Dorsolateral prefrontal cortex (tissue), 122 donors: ENCODE measurements at places on chromosomes 3 and 15. TPM values are rescaled to one million over a fixed set of nuclear protein-coding genes. Genes with fewer than 3 reads are reported as not detected.

The CHRM5 gene
- 2.1 TPM for total RNA-seq

The CCDC50 gene
- 29.7 TPM for total RNA-seq

The ARHGEF26 gene
- total RNA-seq: 16.9 TPM

The SLC6A1 gene
- 191 TPM for total RNA-seq

The CEP70 gene
- 44.6 TPM for total RNA-seq

The PRR20G gene
- total RNA-seq: not detected

The CHRNB4 gene
- total RNA-seq: 0.19 TPM

The PLA2G4F gene
- not detected for total RNA-seq

The PARP3 gene
- total RNA-seq: 23.6 TPM

The LTK gene
- total RNA-seq: 1.8 TPM

The ADAMTS17 gene
- 17.9 TPM for total RNA-seq

The GREM1 gene
- total RNA-seq: 10.3 TPM

The TMEM44 gene
- 30.3 TPM for total RNA-seq

The CLDN18 gene
- total RNA-seq: not detected

The TRANK1 gene
- 41.9 TPM for total RNA-seq

The GOLGA6L4 gene
- 4.1 TPM for total RNA-seq

The LMAN1L gene
- total RNA-seq: 2.8 TPM

The WWTR1 gene
- total RNA-seq: 21.9 TPM

The GALNT15 gene
- 47.0 TPM for total RNA-seq

The TM6SF1 gene
- total RNA-seq: 19.3 TPM

The GOLGA6L1 gene
- not detected for total RNA-seq

The HIGD1A gene
- total RNA-seq: 157 TPM

The GOLGA6D gene
- not detected for total RNA-seq

The DLEC1 gene
- total RNA-seq: 7.1 TPM

The PXYLP1 gene
- 42.7 TPM for total RNA-seq

The GPR87 gene
- total RNA-seq: not detected

The FAM81A gene
- total RNA-seq: 96.9 TPM

The ISL2 gene
- 0.65 TPM for total RNA-seq

The ITPKA gene
- 33.1 TPM for total RNA-seq

The ZPLD1 gene
- total RNA-seq: not detected

The ACP3 gene
- 3.6 TPM for total RNA-seq

The NMD3 gene
- 43.7 TPM for total RNA-seq

The SNAP23 gene
- 20.3 TPM for total RNA-seq

The GJD2 gene
- total RNA-seq: 4.7 TPM

The GRAMD2A gene
- 5.7 TPM for total RNA-seq

The ENTPD3 gene
- 15.3 TPM for total RNA-seq

The ARNT2 gene
- 252 TPM for total RNA-seq

The NANOGP8 gene
- 3.5 TPM for total RNA-seq

The GOLGA8T gene
- not detected for total RNA-seq

The ATP13A5 gene
- total RNA-seq: 1.6 TPM

The SEMA6D gene
- total RNA-seq: 63.1 TPM

The MOBP gene
- 696 TPM for total RNA-seq

The RAB27A gene
- 11.5 TPM for total RNA-seq

The LYZL4 gene
- total RNA-seq: not detected

The PLA1A gene
- total RNA-seq: 7.3 TPM

The SPTBN5 gene
- total RNA-seq: 3.7 TPM

The C3orf20 gene
- 0.61 TPM for total RNA-seq

The RTP4 gene
- total RNA-seq: 0.59 TPM

The NIT2 gene
- 29.2 TPM for total RNA-seq

The RAD18 gene
- total RNA-seq: 10.0 TPM

The ATXN7 gene
- 52.5 TPM for total RNA-seq
